Hematopoietic multipotent progenitor cell treated with erythropoietin and hydrocortisone succinate and interleukin-3 and kit ligand, for 8 days (in vitro differentiated cells): ENCODE measurements at places on chromosomes 16 and 17.

GRCh38 chr16:2152695-2153506, 2.7 kb upstream of the TRAF7 start:
- peak; percentile 43 for DNase-seq

DNA sequence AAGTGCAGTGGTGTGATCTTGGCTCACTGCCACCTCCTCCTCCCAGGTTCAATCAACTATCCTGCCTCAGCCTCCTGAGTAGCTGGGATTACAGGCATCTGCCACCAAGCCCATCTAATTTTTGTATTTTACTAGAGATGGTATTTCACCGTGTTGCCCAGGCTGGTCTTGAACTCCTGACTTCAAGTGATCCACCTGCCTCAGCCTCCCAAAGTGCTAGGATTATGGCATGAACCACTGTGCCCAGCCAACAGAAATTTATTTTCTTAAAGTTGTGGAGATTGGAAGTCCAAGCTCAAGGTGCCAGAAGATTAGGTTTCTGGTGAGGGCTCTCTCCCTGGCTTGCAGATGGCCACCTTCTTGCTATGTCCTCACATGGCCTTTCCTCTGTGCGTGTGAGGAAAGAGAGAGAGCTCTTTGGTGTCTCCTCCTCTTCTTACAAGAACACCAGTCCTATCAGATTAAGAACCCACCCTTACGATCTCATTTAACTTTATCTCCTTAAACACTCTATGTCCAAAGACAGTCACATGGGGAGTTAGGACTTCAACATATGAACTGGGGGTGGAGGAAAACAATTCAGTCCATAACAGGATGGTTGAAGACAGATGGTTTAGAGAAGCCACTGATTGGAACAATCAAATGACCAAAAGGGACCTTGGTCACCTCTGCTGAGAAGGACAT, 31.8 kb downstream of the C16orf82 start:
- DNase-seq = peak; percentile 55

- no peak for DNase-seq
These were observed 40.1 kb upstream of the RHOT1 start for GRCh38 chr17:32102172-32102571.

GRCh38 chr16:65415460-65415859, 293.6 kb upstream of the CDH11 start:
- no peak for DNase-seq

DNA sequence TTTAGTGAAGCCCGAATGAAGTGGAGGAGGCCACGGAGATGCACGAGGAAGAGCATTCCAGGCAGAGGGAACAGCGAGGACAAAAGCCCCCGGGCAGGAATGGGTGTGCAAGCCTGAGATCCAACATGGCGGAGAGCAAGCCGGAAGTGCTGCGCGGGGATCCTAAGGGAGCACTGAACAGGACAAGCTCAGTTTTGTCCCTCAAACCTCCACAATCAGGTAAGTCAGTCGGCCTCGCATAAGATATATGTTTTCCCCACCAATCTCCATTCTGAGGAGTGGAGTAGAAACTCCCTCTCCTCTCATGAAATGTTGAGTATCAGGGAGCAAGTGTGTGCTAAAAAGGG, 32.9 kb upstream of the USP22 start:
- DNase-seq = no peak

- no peak for DNase-seq
These were observed 47.1 kb upstream of the MYOCD start for GRCh38 chr17:12618557-12618956.

DNA sequence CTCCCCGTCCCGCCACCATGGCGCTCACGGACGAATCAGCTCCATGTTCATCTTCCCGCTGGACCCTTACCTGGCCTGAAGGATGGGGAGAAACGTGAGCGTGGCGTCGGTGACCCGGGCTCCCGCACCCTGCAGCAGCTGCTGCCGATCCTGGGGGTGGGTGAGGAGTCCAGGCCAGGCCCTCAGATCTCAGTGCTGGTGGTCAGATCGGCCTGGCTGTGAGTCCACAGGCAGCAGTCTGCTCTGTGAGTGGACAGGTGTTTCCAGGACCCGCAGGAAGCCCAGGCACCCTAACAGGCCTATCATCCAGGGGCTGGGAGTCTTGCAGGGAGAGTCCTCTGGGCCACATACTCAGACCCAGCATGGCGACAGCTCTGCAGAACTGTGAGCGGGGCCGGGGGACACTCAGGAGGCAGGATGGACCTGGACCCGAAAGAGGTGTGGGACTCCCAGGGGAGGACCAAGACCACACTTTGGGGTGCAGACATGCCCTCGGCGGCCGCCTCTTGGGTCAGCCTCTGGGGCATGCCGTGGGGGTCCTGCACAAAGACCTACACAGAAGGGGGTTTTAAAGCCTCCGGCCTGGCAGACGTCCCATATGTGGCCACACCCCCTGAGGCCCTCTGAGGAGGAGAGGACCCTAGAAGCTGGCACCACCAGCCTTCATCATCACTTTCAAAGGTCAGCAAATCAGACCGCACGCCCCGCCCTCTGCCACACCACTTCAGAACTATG, 27.2 kb upstream of the ZNF469 start:
- DNase-seq = no peak

DNA sequence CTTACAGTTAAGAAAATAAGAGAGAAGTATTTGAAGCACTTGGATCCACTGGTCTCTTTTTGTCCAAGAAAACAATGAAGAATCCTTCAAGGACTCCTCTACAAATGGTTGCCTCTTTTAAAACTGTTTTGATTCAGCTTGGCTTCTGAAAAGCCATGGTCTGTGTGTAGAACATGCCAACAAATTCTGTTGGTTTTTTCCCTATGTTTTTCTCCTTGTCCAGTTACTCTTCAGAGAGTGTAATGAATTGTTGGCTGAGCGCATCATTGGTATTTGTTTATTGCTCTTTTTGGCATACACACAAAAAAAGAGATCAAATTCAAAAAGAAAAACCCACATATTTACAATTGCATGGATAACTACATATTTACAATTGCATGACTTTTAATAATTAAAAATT, at the start of gene ABCA10:
ABCA10 (minus strand) TSS at position 249 of the 400 bp plus-strand sequence. CDS start 3,466 bp downstream, outside the sequence.
- DNase-seq = no peak

- no peak for DNase-seq
These were observed 1.8 kb upstream of the FDXR start for GRCh38 chr17:74874615-74875037.

GRCh38 chr17:7045492-7046126, 1.7 kb upstream of the SLC16A11 start:
- DNase-seq = peak; percentile 85

- no peak for DNase-seq
These were observed 13.0 kb downstream of the ALOX12B start for GRCh38 chr17:8074554-8074953.

DNA sequence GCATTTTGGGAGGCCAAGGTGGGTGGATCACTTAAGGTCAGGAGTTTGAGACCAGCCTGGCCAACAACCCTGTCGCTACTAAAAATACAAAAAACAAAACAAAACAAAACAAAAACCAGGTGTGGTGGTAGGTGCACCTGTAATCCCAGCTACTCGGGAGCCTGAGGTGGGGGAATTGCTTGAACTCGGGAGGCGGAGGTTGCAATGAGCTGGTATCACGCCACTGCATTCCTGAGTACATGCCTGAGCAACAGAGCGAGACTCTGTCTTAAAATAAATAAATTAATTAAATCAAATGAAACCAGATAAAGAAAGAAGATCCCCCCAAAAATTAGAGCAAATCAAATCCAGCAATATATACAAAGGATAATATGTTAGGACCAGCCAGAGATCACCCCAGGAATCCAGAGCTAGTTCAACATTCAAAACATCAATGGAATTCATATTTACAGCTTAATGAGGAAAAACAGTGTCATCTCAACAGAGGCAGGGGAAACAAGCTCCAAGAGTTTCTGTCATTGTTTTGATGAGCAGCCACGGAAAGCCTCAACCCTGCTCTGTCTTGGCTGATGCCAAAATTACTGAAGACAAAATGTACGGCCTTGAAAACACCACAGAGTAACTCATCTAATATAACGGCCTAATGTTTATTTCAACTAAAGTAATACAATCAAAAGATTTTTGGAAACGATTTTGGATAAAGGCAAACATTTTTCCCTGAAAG, 3.7 kb downstream of the PEMT start:
- DNase-seq = no peak

GRCh38 chr16:15847611-15848175, 9.1 kb downstream of the MYH11 start:
- no peak for DNase-seq

GRCh38 chr17:64399767-64400156, 9.1 kb upstream of the PECAM1 start:
- DNase-seq = no peak

DNA sequence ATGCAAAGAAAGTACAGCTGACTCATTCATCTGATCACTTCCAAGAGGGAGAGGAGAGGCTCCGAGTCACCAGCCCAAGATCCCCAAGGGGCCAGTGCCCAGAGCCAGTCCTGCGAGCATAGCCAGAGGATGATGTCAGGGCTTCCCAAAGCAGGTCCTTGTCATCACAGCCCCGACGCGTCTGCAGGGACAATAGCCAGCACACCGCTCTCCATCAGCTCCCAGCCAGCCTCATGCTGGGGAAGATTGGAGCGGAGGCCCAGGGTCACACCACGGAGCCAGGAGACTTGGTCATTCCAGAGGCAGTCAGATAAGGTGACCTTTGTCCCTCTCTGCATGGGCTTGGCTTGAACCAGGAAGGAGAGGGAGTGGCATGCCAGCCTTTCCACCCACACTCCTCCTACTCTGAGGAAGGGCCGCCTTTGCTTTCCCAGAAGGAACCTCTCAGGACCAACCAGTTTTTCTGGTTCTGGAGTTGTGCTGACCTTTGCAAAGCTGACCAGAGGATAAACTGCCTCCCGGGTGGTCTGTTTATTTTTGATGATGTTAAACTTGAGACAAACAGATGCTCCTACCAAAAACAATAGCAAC, 58.3 kb upstream of the ARHGAP44 start:
- DNase-seq = no peak

DNA sequence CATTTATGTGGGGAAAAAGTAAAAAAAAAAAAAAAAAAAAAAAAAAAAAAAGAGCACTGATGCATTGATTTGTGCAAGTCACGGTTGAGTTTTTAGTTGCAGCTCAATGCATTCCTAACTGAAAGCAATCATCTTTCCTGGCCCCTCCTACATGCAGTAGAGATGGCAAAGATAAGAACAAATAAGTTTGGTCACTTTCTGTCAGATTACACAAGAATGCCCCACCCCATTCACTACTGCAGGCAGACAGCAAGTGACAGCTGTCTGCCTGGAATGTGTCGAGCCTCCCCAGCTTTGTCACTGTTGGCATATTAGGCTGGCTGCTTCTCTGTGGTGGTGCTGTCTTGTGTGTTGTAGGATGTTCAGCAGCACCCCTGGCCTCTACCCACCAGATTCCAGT, 243.5 kb downstream of the FOXL1 start:
- no peak for DNase-seq

DNA sequence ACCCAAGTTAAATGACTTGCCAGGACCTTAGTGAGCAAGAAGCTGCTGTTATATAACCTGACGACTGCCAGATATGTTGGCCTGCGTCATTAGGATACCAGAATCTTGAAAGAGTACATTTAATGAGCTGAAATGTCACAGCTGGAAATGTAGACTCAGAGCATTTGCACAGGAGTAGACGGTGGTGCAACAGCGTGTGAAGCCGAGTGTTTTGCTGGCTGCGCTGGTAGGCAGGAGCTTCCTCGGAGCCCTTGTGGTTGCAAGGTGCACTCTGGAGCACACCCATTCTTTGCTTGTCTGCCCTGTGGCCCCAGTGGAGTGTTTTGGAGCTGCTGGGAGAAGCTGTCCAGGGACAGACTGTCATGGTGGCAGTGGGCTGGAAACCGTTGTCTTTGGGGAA, 79.3 kb downstream of the BANP start:
- DNase-seq = no peak

DNA sequence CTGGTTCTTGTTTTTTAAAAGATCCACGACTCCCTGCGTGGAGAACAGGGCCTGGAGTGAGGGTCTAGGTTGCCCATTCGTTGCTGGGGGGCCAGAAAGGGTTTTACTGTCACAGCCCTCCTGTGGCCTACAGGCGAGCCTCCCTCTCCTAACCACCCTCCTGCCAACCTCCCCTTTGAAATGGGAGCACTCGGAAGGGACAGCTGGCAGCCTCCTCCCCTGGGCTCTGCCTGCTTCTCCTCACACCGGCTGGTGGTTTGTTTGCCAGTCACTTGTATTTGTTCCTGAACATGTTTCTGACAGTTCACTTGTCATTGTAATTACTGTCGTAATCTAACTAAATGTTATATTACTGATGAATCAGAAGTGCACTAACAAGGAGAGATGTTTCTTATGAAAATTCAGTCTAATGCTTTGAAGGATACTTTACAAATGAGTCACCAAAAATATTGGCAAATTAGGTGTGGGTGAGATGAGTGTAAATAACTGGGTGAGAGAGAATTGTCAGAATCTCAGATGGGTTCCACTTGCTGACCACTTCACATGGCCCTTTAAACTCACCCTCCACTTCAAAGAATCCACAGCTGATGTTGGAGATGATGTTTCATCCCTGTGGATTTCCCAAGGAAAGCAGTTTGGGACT, 2.7 kb upstream of the SPPL2C start:
- DNase-seq = no peak

DNA sequence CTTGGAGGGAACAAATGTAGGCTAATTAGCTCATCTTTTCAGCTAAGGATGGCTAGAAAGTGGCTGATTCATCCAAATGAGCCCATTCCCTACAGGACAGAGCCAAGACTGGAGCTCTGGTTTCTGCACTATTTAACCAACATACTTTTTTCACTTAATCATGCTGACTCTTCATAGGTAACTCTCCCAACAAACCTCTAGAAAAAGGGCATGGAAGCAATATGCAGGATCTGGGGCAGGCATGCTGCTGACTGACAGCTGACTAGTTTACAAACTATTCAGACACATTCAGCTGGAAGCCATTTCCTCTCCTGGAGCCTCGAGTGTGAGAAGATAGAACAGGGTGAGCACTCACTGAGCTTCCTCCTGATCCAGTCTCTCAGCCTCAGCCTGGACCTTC, 6.2 kb downstream of the BECN1 start:
- no peak for DNase-seq

GRCh38 chr17:19421926-19422325, 10.9 kb downstream of the RNF112 start:
- no peak for DNase-seq

DNA sequence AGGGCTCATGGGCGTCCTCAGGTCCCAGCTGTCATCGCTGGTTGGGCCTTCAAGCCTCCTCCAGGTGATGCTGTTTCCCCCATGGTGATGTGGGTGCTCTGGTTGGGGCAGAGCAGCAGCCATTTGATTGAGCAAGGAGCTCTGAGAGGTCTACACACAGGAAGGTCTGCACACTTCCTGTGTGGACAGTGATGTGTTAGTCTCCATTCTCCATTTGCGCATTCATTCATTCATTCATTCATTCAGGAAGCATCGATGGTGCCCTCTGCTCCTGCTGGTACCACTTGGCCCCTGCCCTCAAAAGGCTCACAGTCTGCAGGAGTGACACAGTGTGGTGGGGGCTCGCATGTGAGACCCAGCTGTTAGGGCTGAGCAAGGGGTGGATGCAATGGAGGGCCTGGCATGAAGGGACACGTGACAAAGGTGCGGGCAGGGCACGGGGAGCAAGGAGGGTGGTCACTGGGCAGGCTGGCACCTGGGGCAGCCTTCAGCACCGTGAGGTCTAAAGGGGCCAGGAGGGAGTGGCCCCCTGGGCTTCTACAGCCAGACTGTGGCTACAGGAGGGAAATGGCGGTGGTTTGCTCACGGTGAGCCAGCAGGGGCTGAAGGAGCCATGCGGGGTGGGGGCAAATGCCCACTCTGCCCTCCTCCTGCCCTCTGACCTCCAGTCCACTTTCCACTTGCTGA, 1.5 kb downstream of the ADGRG3 start:
- DNase-seq = no peak

- no peak for DNase-seq
These were observed 13.8 kb downstream of the SMIM5 start for GRCh38 chr17:75647061-75647460.

- DNase-seq = peak; percentile 62
These were observed 1.1 kb downstream of the CD300H start for GRCh38 chr17:74566132-74566753.
